ENCODE measurements at places on chromosomes 3 and 15.

DNA sequence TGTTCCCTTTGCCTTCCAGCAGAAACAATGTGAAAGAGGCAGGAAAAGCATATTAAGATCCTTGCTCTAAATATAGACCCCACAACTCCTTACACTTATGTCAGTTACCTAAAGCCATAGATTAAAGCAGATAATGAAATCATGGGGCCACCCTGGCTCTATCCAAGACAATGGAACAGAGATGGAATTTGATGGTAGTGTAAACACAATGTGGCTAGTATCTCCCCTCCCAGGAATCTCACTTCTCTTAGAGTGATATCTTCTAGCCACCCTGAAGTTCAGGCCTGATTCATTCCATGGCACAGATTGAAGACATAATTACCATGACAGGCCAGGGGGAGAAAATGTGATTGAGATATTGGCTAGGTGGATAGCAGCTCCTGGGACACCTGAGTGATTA lies 32.6 kb downstream of the GALNT15 start:
- DNase-seq = no peak

DNA sequence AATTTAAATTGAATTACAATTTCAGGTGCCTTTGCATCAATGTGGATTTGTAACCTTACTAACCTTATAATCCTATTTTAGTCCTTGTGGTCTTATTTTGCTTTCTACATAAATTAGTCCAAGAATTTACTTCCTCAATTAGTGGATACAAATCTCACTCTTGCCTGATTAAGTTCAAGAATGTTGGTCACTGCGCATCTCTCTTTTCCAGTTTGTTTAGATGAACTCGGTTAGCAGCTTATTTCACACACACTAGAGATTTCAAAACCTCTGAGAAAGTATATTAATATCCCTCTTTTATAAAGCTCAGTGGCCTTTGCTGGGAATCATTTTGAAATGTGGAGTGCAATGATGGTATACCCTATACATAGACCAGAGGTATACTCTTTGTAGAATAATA lies 243.4 kb downstream of the DTWD1 start:
- DNase-seq = no peak

DNA sequence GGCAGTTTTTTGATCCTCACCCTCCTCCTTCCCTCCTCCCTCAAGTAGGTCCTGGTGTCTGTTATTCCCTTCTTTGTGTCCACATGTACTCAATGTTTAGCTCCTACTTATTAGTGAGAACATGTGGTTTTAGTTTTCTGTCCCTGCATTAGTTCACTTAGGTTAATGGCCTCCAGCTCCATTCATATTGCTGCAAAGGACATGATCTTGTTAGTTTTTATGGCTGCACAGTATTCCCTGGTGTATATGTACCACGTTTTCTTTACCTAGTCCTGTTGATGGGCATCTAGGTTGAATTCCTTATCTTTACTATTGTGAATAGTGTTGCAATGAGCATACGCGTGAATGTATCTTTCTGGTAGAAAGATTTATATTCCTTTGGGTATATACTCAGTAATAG lies 61.7 kb upstream of the FGF7 start:
- DNase-seq = no peak

GRCh38 chr3:56775445-56775837 lies 26.3 kb downstream of the ARHGEF3 start:
- no peak for DNase-seq

DNA sequence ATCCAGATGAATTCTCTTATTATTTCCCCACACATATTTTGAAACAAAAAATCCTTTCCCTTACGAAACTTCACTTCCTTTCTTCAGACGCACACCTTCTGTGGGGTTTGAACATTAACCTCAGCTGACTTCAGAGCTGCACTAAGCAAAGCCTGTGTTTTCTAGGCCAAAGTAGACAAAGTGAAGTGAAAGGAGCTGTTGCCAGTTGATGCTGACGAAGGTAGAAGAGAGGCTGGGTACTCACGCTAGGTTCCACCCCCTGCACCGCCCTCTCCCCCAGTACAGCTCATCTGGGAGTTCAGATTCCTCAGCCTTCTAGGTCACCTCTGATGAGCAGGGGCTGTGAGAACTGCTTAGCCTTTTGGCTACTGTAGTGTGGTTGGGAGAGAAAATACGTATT lies 24.1 kb downstream of the DUT start:
- no peak for DNase-seq

DNA sequence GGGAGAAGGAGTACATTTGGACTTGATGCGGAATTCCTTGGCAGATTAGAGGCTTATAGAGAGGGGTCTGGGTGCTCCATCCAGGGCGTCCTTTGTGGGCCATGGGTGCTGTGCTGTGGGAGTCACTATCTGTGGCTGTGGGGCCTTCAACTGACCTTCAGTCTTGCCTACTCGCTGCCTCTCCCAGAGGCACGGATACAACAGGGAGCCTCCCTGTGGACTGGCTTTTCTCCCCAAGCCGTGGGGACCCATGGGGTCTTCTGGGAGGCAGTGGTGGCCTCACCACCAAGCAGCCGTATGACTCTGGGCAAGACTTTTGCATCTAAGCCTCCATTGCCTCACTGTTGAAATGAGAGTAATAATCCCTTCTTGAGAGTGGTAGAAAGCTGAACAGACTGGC lies 83.9 kb downstream of the PDCD6IP start:
- DNase-seq = no peak

DNA sequence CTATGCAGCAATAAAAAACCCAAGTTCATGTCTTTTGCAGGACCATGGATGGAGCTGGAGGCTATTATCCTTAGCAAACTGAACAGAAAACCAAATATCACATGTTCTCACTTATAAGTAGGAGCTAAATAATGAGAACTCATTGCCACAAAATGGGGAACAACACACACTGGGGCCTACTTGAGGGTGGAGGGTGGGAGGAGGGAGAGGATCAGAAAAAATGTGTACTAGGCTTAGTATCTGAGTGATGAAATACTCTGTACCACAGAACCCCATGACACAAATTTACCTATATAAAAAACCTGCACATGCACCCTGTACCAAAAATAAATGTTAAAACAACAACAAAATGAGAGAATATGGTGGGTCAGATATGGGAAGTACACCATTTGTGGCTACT lies 49.6 kb upstream of the AADACL2 start:
- DNase-seq = no peak

GRCh38 chr3:126367316-126367805 lies 10.2 kb upstream of the KLF15 start:
- no peak for DNase-seq

- no peak for DNase-seq
Measured at GRCh38 chr15:41794081-41794480, 19.8 kb downstream of the MAPKBP1 start.

GRCh38 chr15:74253211-74253921 lies 17.2 kb downstream of the CCDC33 start:
- DNase-seq = no peak

GRCh38 chr3:95082191-95082590 lies 1019.3 kb downstream of the NSUN3 start:
- no peak for DNase-seq

DNA sequence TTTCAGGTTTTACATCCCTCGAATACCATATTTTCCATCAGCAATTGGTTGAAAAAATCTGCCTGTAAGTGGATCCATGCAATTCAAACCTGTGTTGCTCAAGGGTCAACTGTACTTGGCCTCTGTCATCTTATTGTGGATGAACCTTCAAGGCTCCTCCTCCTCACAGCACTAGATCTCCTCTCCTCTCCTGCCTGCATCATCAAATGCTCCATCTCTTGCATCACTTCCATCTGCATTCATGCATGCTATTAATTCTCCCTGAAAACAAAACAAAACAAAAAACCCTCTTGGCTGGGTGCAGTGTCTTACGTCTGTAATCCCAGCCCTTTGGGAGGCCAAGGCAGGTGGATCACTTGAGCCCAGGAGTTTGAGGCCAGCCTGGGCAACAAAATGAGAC lies 10.1 kb downstream of the BCL2L10 start:
- DNase-seq = no peak

- DNase-seq = no peak
Measured at GRCh38 chr3:194270627-194271459, 80.3 kb downstream of the CPN2 start.

Data from glomerular endothelial cell (primary cell).